ENCODE measurements at places on chromosomes 13 and 19.

DNA sequence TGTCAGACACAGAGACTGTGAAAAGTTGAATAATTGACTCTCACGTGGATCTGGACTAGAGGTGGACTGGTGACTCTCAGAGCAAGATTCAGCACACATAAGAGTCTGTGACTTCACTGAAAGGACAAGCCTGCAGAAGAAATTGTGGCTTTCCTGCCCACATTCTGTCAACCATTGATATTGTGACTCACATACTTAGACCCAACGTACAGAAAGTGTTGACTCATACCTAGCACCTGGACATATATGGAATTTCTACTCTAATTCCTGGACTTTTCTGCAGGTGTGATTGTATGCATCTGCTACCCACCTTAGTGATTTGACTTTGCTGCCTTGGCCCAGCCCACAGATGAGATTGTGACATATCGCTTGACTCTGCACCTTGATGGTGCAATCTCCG, 15.6 kb upstream of the ZNF730 start:
- no peak for DNase-seq

GRCh38 chr19:31625575-31625974, 276.3 kb upstream of the TSHZ3 start:
- no peak for DNase-seq

DNA sequence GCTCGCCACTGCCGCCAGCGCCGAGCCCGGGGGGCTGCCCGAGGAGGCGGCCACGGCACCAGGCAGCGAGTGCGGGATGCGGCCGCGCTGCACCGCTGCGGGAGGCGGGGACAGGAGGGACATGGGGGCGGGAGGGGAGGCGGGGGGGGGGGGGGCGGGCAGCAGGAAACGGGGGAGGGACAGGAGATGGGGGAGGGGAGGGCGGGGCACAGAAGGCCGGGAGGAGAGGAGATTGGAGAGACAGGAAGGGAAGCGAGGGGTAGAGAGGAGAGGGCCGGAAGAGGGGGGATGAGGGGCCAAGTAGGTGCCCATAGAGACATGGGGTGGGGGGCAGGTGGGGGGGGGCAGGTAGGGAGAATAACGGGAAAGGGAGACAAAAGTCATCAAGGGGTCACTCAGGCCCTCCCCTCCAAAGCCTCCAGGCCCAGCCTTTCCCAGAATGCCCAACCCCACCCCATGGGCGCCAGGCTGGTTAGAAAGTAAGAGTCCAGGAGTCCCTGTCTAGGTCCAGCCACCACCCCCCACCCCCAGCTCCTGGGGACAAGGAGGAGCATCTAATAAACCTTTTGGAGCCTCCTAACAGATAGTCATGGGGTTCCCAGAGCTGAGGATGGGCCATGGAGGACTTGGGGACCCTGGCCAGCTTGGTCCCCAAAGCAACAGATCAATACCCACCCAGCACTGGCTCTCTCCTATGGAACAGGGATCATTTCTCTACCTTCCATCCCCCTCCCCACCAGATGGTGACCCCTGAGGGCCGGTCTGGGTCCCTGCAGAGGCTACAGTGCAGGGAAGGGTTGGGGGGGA, 9.5 kb downstream of the NR2F6 start:
- DNase-seq: no peak

- DNase-seq: no peak
These were observed 1482.1 kb upstream of the MIR17HG start for GRCh38 chr13:89865164-89866064.

DNA sequence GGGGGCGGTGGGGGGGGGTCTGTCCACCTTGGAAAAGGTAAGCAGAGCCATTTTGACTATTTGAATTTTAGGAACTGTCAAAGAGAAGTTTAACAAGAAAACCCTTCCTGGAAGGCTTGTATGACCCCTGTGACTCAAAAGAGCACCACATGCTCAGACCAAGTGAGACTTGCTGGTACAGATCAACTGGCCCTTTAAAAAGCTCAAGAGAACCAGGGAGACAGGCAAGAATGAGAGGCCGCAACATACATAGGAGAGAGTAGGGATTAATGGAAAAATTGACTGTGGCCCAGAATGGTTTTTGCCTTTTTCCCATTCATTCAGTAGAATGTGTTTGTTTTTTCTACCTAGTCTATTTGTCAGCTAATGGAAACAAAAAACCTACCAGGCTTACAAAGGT, 26.2 kb upstream of the ATP8A2 start:
- DNase-seq: no peak

DNA sequence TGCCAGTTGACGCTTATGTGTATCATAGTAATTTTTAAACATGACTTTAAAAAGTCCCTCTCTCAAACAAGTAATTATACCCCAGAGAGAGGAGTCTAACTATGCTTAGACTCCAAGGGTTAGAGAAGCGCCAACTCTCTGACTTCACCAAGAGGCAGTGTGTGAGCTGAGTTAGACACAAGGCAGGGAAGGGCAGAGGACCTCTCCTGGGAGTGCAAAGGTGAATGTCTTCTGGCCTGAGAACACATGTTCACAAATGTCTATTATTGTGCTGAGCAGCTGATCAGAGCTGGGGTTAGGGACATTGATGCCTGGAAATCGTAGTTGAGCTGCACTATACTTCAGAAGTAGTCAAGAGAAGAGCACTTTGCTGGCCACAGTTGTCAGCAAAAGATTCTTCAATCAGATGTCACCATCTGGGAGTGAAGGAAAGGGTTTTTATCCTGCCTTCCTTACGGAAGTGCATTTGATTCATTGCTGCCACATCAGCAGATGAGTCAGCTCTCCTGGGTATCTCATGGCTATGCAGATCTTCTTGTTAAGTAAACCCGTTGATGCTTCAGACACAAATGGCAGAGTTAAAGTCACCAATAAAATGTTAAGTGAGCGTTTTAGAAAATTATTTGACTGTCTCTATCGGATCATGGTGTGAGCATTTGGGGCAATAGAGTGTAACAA, 283.2 kb upstream of the ARGLU1 start:
- no peak for DNase-seq

DNA sequence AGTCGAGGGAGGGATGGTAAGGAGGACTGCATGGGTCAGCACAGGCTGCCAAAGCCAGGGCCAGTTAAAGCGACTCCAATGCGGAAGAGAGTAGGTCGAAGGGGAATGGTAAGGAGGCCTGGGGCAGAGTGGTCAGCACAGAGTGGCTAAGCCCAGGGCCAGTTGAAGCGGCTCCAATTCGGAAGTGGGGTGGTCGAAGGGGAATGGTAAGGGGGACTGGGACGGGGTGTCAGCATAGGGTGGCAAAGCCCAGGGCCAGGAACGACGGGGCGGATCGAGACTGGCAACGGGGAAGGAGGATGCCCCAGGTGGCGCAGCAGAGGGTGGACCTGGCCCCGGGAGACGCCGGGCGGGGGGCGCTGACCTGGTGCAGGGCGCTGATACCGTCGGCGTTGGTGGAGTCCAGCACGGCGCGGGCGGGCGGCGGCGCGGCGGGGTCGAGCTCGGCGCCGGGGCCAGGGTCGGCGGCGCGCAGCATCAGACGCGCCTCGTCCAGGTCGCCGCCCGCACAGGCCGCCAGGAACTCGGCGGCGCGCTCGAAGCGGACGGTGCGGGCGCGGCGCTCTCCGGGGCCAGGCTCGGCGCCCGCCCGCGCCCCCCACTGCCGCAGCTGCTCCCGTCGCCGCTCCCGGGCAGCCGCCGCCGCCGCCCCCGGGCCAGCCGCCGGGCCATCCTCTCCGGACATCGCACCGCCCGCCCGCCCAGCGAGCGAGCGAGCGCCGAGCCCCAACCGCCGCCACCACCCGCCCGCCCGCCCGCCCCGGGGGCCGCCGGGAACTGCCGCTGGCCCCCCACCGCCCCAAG, at the start of gene PPP1R12C:
Gene PPP1R12C (minus strand): TSS at position 779 of the 804 bp plus-strand sequence. CDS start 94 bp downstream, at position 685.
- no peak for DNase-seq

DNA sequence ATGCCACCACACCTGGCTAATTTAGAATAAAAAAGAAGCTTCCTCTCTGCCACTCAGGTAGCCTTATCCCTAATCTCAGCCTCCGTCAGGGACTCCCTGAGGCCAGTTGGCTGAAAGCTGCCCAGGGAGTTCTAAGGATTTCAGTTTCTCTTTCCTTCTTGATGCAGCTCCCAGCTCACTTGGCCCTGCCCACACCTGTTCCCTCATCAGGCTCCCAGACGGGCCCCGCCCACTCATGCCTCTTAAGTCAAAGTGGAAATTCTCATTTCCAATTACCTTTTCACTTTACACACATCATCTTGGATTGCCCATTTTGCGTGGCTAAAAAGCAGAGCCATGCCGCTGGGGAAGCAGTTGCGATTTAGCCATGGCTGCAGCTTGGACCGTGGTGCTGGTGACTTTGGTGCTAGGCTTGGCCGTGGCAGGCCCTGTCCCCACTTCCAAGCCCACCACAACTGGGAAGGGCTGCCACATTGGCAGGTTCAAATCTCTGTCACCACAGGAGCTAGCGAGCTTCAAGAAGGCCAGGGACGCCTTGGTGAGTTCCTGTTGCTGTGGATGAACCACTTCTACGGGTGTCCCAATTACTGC, at the start of gene IFNL1:
Gene IFNL1 (plus strand): TSS at position 353 of the 591 bp plus-strand sequence. CDS start 15 bp downstream, at position 368.
- DNase-seq: no peak

GRCh38 chr13:78160793-78161192, 242.2 kb upstream of the EDNRB start:
- DNase-seq: no peak

DNA sequence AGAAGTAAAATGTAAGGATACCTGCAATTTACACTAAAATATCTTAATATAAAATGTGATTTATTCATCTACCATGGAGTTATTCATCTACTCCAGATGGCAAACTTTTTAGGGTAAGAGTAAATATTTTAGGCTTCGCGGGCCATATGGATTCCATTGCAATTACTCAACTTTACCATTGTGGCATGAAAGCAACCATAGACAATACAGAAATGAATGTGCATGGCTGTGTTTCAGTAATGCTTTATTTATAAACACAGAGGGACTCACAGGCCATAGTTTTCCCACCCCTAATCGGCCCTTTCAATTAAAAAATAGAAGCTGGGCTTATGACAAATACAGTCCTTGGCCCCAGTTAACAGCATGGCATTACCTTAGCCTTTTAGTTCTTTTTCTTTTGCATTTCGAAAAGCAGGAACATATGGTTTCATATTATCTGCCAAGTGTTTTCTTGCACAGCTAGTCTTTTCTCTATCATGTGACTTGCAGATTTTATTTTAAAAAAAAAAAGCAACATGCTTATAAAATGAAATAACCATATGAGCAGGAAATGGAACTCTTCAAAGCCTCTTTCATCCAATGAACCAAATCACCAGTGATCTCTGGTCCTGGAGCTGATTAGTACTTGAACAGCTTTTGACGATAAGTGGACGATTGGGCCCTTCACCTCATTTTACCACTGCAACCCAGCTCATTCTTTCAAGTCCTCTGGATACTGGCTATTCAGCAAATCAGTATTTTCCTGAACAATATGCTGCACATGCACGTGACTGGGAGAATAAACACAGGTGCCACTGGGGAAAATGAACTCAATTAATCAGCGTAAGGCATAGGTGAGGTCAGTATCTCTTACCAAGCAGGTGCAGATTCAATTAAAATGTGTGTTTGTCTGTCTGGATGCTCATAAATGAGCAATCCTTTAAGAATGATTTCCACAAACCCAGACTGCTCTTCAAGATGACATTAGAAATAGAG, 63.9 kb downstream of the LHFPL6 start:
- no peak for DNase-seq

- DNase-seq: no peak
These were observed 318.3 kb downstream of the NDFIP2 start for GRCh38 chr13:79799059-79799867.

GRCh38 chr13:110610955-110611595, 4.3 kb upstream of the NAXD start:
- DNase-seq: no peak

- no peak for DNase-seq
These were observed 378.4 kb downstream of the KCNRG start for GRCh38 chr13:50393628-50394027.

DNA sequence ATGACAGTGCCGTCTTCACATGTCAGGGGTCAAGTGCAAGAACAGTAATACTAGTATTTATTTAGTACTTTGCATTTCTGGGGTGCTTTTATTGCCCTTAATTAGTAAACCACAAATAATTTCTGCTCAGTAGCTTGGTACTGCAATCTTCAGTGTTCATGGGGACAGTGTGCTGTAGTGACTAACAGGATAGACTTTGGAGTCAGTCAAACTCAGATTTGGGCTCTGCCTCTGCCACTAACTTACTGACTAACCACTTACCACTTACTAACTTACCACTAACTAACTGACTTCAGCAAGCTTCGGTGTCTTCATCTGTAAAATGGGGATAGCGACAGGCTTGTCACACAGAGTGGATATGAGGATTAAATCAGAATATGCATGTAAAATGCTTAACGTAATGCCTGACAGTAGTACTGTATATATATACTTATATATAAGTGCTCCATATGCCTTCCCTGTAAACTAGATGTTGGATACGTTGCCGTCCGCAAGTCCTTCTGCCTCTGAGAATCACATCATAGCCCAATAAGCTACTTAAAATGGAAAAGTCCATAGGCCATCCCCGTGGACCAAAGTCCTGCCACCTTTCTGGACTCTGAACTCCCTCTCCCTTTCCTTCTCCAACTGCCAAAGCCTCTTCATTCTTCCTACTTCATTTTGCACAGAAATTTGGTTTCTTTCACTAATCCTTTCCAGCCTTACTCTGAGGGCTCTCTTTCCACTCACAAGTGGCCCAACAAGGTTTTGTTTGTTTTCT, 158.1 kb downstream of the ZIC5 start:
- DNase-seq: no peak

DNA sequence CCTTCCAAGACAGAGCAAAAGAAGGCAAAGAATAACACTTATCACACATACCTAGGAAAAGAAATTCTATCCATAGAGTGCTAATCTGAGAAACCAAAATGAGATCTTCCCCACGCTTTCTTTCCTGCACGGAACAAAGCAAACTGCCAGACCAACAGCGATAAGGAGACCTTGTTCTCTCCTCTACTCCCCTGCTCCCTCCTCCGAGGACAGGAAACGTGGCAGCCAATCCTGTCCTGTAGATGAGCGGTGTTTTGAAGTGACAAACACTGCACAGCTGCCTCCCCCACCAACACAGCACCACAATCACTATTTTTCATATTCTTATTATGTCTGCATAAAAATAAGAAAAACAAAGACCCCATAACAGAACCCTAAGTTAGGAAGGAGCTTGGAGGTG, 113.9 kb upstream of the IRS2 start:
- DNase-seq: no peak

- DNase-seq: no peak
These were observed 1.8 kb downstream of the SLITRK1 start for GRCh38 chr13:83880275-83881139.

DNA sequence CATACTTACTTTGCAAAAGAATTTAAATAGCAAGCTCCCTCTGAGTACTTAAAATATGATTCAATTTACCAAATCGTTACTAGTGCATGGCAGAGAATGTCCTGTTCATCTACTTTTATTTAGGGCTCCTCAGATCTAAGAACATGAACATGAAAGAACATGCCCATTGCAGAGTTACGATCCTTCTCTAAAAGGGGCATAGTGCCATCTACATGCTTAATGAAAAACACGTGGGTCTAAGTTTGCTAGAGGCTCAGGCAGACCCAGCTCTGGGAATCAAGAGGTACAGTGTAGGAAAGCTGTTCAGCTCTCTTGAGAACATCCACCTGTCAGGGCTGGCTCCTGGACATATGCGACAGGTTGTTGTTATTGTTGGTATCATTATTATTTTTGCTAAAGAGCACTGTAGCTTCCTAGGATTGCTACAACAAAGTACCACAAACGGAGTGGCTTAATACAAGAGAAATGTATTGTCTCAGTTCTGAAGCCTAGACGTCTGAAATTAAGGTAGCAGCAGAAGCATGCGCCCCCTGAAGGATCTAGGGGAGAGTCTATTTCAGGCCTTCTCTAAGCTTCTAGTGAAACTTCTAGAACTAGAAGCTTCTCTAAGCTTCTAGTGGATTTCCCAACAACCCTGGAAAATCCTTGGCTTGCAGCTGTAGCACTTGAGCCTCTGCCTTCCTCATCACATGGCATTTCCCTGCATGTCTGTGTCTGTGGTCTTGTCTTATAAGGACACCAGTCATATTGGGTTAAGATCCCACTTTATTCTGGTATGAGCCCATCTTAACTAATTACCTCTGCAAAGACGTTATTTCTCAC, 133.9 kb downstream of the DCT start:
- no peak for DNase-seq
